ENCODE measurements at places on chromosomes 1 and 21. TPM values are rescaled to one million over a fixed set of nuclear protein-coding genes. Genes with fewer than 3 reads are reported as not detected.

GRCh38 chr1:33828654-33829053 is 35.2 kb upstream of the HMGB4 start:
- DNase-seq = no peak

- no peak for DNase-seq
Measured at GRCh38 chr21:25342816-25343215, 264.5 kb downstream of the MRPL39 start.

GRCh38 chr21:43311301-43311817 is 115.6 kb downstream of the SIK1 start:
- DNase-seq = no peak

DNA sequence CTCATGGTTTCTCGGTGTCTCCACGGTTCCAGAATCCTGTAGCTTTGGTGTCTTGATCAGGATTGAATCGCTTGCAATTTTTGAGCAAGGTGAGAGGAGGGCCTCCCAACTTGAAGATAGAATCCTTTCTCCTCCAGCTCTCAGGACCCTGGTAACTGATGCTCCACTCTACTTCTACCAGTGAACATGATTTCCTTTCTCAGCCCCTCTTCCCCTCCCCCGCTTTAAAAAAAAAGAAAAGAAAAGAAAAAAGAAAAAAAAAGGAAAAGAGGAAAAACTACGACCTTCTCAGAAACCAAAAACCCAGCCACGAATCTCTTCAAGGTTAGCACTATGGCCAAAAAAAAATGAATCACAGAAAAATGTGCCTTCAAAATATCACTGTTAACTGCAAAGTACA is 1.2 kb downstream of the ARHGEF11 start:
- no peak for DNase-seq

Gene ZSCAN20
- total RNA-seq = 6.5 TPM

All from H7 (cell line).